Occipital lobe (tissue), 3 donors: ENCODE measurements at places on chromosomes 16 and 17. TPM values are rescaled to one million over a fixed set of nuclear protein-coding genes. Genes with fewer than 3 reads are reported as not detected.

SCN4A gene
- total RNA-seq = not detected

AHSP gene
- total RNA-seq = 8.1 TPM

- DNase-seq = no peak
Measured at GRCh38 chr17:32518646-32519227, 31.9 kb downstream of the CDK5R1 start.

DNA sequence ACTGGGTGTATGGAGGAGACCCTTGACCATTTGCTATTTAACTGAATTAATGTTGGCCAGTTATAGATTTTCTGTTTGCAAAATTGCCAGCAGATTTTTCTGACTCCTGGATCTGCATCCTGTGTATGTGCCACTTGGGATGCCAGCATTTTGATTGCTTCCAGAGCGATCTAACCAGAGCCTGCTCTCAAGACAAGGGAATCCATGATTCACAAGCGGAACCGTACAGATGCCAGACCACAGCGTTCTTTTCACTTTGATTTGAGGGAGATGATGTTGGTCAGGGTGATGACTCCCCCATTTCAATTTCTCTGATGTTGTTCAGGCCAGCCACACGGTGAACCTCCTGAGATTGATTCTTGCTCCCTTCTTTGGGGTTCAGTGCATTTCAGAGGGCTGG lies 228.7 kb downstream of the CDH13 start:
- no peak for DNase-seq

ATP2A3 gene
- total RNA-seq = 1.2 TPM

DNA sequence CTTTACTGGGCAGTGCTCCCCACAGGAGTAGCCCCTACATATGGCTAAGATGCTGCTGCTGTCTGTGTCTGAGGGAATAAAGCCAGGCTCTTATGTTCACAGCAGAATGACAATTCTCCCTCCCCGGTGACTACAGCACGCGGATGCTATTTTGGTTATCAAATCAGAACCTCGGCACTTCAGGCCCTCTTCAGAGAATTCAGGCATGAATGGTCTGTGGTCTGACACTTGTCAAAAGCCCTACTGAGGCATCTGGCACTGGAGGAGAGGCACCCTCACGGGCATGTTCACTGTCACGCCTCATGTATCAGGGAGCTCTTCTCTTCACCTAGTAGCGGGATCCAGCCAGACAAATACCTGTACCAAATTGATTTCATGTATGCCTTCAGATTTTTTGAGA lies 30.4 kb downstream of the KIAA0513 start:
- DNase-seq = no peak

GRCh38 chr16:56274369-56274768 lies 83.1 kb downstream of the GNAO1 start:
- DNase-seq = no peak

- DNase-seq = no peak
Measured at GRCh38 chr16:2779151-2779920, 2.3 kb upstream of the ELOB start.

NOXO1 gene
- total RNA-seq = 0.78 TPM

DNA sequence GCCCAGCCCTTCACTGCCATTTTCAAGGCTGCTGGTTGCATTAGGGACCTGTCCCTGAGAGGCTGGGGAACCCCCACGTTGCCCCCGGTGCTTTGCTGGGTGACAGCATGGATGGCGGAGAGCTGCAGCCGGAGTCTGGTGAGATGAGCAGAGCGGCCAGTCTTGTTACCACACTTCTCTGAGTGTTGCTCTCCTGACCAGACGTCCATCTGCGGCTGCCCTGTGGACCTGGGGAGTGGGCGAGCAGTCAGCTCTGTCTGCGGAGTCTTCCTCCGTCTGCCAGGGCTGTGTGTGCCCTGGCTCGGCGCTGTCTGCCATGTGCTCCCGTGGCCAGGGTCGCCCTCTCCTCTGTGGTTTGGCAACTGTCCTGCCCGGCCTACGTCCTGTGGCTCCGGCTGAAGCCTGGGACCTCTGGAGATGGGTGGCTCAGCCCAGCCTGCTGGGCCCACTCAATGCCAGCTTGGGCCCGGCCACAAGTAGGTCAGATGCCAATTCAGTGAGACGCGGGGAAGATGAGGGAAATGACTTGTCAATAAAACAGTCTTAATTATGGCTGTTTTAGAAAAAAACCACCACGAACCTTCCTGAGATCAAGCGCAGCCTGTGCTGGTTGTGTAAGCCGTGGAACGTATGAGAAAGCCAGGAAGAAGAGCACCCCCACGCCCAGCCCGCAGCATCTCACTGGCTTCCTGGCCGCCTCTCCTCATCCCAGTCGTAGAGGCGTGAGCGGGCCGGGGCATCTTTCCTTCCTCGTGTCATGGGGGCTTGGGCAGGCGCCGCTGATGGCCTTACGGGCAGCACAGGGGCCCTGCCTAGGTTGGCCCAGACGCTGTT lies 7.9 kb downstream of the KCTD5 start:
- DNase-seq = no peak
